ENCODE measurements at places on chromosomes 12 and 14.

DNA sequence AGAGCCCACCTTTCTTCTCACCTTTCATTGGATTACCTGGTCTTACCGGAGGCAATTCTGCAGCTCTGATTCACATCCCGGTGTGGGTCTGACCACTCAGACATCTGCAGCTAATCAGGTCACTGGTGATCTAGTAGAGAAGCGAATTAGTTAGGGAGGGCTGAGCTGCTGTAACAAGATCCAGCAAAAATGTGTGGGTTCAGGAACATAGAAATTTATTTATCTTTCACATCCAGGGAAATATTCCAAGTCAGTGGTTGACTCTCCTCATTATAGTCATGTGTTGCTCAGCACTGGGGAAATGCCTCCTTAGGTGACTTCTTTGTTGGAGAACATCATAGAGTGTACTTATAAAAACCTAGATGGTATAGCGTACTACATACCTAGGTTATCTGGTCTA, 218.7 kb upstream of the PELI2 start:
- DNase-seq = no peak

DNA sequence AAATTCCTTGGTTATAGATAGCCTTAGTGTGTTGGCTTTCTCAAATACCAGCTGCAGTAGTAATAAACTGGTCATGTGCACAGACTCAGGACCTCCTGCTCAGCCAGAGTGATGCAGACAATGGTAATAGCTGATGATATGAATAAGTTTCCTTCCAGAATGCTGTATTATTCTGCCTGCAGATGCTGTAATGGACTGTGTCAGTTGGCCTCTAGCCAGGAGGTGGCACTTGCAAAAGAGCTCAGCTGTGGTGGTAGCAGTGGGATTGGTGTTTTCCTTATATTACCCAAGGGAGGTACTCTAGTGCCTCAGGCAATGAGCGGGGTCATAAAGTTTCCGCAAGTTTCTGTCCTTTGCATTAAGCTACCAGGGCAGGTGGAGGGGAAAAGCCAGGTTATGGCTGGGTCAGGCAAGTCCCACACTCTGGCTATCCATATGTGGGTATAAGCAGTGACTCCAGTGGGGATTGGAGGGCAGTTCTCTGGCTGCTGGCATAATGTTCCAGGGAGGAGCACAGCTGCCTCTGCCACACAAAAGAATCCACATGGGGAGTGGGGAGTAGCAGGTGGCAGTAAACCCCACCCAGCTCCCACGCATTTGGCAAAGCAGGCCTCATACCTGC, 14.0 kb upstream of the MUCL1 start:
- DNase-seq = no peak

GRCh38 chr12:30707613-30708342, 12.1 kb upstream of the IPO8 start:
- DNase-seq = no peak

GRCh38 chr12:124979568-124979967, 9.4 kb downstream of the DHX37 start:
- no peak for DNase-seq

DNA sequence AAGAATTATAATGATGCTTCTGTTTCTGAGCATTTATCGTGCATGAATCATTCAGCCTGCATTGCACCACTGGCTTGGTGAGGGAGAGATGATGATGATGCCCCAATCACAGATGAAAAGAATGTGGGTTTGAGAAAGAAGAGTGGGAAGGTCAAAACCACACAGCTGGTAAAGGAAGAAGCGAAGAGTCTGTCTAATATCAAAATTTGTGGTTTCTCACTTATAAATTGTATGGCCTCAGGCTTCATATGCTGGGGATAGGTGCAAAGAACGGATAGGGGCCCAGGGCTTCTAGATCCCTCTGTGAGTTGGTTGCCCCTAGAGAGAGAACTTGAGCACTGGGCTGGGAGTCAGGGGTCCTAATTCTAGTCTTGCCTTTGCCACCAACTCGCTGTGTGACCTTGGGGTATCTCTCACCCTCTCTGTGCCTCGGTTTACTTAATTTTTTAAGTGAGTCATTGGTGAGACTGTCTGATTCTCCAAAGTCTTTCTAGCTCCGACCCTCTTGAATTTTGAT, 2.2 kb downstream of the OASL start:
- no peak for DNase-seq

DNA sequence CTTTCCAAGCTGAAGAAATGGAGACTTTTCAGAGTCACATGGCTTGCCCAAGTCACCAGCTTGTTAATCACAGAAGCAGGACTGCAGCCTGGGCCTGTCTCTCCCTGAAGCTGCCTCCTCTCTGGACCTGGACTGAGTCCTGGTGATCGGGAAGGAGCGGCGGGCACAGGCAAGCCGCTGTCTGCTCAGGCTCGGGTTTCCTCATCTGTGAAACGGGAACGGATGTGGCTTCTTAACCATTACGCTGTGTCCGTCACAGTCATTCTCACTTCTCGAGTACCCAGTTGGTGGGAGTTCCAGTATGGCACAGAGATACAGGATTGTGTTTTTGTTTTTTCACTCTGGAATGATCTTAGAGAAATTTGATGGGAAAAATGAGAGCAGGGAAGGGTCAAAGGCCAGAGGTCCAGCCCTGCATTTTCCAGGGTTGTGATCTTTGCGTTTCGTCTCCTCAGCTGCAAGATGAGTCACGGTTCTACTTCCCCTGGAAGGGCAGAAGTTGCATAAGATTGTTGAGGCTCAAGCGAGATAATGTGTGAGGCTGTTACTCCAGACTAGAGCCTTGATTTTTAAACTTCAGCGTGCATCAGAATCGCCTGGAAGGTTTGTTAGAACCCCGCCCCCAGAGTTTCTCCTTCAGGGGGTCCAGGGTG, 7.6 kb upstream of the LRTM2 start:
- no peak for DNase-seq

DNA sequence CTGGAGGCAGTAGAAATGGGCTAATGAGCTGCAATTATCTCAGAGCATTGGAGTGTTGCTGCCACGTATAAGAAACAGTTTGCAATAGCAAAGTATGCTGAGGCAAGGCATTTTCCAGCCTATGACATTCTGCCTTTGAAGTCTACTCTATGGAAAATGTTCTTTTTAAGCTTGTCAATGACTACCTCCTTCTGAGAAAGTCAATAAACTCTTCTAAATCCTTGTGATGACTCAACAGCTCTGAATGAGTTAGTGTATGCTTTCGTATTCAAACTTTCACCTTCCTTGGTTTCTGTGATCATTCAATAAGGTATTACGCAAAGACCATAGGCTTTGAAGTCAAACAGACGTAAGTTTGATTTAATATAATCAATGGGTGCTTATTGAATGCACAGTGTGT, 111.2 kb downstream of the CAPZA3 start:
- no peak for DNase-seq

- DNase-seq = no peak
Measured at GRCh38 chr12:90974286-90974685, 19.3 kb upstream of the CCER1 start.

DNA sequence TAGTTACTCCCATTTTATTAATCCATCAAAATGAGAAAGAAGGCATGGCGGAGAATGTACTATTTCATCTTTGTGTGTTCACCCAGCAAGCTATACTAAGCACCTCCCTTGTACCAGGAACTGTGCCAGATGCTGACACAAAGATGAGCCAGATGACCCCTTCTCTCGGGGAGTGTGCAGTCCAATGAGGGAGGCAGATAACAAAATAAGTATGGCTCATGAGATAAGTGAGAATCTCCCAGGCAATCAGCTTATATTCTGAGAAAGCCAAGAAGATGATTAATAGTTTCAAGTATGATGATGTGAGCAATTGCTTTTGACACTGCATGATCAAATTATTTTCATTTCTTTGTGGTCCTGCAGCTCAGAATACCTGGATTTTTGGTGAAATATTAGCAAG, 1.3 kb upstream of the TMEM233 start:
- DNase-seq = no peak

GRCh38 chr14:45916340-45916953, 663.4 kb upstream of the MIS18BP1 start:
- no peak for DNase-seq

- no peak for DNase-seq
Measured at GRCh38 chr14:41805633-41806032, 199.0 kb downstream of the LRFN5 start.

DNA sequence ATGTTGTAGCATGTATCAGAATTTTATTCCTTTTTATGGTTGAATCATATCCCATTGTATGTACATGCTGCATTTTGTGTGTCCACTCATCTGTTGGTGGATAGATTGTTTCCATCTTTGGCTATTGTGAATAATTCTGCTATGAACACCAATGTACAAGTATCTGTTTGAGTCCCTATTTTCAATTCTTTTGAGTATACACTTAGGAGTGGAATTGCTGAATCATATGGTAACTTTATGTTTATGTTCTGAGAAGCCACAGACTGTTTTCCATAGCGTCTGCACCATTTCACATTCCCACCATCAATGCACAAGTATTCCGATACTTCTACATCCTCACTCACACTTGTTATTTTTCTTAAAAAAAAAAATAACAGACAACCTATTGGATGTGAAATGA, 91.5 kb downstream of the ARF6 start:
- no peak for DNase-seq

DNA sequence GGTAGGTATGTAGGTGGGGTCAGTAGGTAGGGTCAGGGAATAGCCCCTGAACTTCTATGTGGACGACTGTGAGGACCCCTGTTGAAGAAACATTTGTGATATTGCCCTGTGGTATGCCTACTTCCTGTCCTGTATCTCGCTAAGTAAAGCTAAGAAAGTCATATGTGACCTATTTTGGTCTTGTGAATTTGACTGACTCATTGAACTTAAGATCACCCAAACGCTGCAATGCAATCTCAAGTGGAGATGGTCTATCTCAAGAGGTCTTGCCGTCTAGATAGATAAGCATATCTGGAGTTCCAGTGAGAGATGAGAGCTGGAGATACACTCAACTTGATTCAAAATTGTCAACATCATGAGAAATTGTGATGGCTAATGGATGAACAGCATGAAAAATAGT, 73.8 kb downstream of the TRAFD1 start:
- no peak for DNase-seq

DNA sequence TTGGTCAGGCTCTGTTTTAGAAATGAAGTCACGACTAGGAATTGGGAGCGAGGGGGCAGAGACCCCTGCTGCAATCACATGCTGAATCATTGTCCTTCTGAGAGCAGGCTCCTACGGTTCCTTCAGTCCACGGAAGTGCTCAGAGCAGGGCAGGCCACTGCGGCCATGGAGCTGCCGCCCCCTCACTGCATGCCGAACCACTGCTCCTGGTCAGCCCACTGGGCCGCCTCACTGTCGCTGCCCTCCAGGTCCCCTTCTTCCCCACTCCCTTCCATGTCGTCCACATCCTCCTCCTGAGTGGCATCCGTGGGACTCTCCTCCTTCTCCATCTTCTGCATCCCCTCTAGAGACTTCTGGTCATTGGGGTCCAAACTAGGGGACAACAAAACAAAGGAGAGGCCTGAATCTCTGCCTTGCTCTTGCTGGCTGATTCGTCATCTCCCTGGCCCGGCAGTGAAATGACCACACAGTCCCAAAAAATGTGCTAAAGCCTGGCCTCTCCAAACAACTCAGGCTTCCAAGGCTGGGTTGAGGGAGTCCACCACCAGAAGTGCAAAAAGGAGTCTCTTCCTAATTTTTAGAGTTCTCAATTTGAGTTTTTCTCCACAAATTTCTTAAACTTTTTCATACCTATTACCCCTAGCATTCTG, 29.4 kb downstream of the ANAPC7 start:
- DNase-seq = no peak

- DNase-seq = no peak
Measured at GRCh38 chr12:76836633-76837032, 42.2 kb downstream of the CSRP2 start.

DNA sequence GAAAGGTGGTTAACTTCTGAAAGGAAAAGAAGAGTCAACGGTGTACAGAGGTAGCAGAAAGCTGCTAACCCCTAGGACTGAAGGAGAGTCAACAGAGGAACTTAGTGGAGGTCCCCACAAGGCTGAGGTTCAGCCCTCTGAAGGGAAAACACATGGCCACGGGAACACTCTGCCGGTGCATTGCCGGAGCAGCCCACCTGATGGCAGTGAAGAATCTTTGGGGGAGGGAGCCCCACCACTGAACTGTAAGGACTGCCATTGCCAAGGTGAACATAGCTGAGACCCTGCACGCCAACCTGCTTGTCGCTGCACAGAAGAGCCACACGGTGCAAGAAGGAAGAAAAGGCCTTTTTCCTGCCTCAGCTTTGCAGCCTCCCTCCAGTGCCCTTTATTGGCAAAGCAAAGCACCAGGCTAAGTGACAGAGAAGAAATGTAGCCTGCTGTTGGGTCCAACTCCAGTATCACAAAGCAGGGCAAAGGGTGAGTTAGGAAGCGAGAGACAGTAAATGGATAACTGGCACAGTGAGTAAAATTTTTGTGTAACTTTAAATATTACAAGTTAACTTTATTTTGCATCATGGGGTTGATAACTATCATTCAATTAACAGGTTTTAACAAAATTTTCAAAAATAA, 76.9 kb downstream of the LIN52 start:
- DNase-seq = no peak

GRCh38 chr12:50620109-50620977, 115.6 kb downstream of the DIP2B start:
- DNase-seq = no peak

DNA sequence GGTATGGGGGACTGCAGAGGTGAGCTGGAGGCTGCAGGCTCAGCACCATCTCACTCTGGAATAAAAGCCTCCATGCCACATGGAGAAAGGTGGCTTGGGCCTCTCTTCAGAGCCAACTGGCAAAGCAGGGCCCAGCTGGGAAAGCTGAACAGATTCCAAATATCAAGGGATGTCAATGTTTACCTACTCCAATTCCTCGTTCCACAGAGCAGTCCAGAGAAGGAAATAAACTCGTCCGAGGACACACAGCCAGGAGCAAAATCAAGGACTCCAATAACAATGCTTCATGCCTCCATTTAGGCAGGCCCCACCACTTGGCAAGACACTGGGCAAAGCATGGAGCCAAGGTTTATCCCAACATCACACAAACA, 36.3 kb upstream of the PNMA1 start:
- no peak for DNase-seq

DNA sequence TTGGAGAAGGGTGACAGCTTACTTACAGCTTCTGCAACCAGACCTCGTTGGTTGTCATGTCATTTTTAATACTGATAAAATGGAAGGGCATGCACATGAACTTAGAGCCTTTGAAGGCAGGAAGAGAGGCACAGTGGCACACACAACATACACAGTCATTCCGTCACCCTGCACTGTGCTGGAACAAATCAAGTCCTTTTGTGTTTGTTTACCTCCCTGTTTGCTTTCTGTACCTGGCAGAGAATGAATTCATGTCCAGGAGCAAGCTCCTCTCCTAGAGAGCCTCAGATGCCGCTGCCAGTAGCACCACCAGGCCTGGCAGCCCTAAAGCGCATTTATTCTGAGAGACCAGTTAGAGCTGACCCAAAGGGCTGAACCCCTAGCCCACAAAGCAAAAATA, 460.3 kb downstream of the EGLN3 start:
- no peak for DNase-seq

GRCh38 chr14:94833633-94834032, 63.7 kb upstream of the GSC start:
- DNase-seq = no peak

DNA sequence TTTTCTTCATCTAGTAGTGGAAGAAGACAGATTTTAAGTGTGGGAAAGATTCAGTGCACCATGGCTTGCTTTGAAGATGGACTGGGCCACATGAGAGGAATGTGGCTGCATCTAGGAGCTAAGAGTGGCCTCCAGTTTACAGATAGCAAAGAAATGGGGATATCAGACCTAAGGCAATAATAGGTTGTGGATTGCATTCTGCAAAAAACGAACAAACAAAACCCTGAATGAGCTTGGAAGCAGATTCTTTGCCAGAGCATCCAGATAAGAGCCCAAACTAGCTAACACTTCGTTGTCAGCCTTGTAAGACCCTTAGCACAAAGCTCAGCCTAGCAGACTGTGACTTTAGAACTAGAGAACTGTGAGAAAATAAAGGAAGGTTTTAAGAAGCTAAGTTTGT, 9.6 kb downstream of the ATXN7L3B start:
- no peak for DNase-seq

Measured in CD4-positive, CD25-positive, alpha-beta regulatory T cell (primary cell).